ENCODE measurements at places on chromosomes 1 and 21.

- no peak for DNase-seq
These were observed 317.0 kb downstream of the USP25 start for GRCh38 chr21:16046656-16047330.

GRCh38 chr1:206859082-206859521 lies 6.3 kb upstream of the IL20 start:
- no peak for DNase-seq

GRCh38 chr1:218492874-218493273 lies 147.7 kb downstream of the TGFB2 start:
- DNase-seq: no peak

DNA sequence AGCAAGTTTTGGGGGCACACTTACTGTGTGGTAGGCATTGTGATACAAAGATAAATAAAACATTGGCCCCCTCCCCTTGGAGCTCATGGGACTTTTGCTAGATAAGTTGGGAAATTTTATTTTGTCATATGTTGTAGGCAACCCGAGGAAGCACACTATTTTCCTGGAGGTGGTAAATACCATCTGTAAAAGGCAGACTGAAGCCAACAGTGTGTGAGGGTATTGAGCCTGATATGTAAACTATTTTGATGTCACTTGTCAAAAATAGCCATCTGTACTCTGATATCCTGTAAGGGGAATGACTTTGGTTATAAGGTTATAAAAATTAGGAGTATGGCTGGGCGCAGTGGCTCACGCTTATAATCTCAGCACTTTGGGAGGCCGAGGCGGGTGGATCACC lies 30.6 kb downstream of the VANGL2 start:
- no peak for DNase-seq

DNA sequence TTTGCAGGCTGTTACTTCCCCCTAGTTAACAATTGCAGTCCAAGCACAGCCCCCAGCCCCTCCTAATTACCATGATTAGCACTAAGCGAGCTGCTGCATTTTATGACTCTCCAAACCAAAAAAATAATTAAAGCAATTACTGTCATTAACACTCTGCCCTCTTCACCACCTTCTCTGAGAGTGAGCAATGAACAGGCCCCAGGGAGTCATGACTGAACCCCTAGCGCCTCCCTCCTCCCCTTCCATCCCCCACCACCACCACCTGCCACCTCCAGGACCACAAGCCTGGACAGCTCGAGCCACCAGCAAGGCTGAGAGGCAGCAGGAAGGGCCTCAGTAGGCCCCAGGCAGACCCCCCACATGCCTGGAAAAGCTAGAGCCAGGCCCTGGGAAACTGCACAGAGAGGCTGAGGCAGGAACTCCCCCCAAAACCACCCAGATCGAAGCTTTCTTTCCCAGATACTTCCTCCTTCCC lies 35.5 kb upstream of the ZC3H12A start:
- DNase-seq: peak; percentile 39
